ENCODE measurements at places on chromosomes 4 and X.

GRCh38 chrX:45850197-45850774 is 649.6 kb upstream of the DIPK2B start:
- no peak for DNase-seq

GRCh38 chr4:172845281-172845680 is 323.3 kb upstream of the GALNT7 start:
- no peak for DNase-seq

GRCh38 chr4:150207871-150208270 is 129.6 kb downstream of the DCLK2 start:
- no peak for DNase-seq

- DNase-seq: no peak
These were observed 29.1 kb upstream of the TRO start for GRCh38 chrX:54891573-54891972.

GRCh38 chr4:184804621-184805020 is 21.1 kb downstream of the ACSL1 start:
- DNase-seq: no peak

- no peak for DNase-seq
These were observed 19.6 kb upstream of the PLXNB3 start for GRCh38 chrX:153744210-153745066.

GRCh38 chr4:96729641-96730040 is 889.7 kb downstream of the PDHA2 start:
- DNase-seq: no peak

GRCh38 chr4:5797866-5798265 is 86.9 kb downstream of the EVC start:
- DNase-seq: no peak

DNA sequence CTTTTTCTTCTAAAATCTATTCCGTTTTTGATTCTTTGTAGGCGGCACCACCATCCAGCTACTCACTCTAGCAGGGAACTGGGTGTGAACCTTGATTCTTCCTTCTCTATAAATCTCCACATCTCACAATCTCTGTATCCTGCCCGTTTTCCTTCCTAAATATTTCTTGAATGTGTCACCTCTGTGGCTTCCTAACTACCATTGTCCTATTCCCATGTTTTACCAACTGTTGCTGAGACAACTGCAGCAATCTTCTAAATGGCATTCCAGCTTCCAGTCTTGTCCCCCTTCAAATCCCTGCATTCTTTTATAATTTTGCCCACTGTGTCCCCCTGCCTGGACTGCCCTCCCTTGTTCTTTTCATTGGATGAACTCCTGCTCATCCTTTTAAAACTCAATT is 641.3 kb downstream of the RPA4 start:
- no peak for DNase-seq
